ENCODE measurements at places on chromosomes 7 and 10.
A peak's percentile ranks its signal among the peaks of the same experiment; 100 is the strongest.

- no peak overlapping the region for H3K4me3 ChIP-seq
- peaks cover 13% of the 10 kb centered on the region for H3K27me3 ChIP-seq
- H3K27ac ChIP-seq, result no peak overlapping the region
Measured at GRCh38 chr7:102321351-102322201, 34.7 kb downstream of the SPDYE6 start.

DNA sequence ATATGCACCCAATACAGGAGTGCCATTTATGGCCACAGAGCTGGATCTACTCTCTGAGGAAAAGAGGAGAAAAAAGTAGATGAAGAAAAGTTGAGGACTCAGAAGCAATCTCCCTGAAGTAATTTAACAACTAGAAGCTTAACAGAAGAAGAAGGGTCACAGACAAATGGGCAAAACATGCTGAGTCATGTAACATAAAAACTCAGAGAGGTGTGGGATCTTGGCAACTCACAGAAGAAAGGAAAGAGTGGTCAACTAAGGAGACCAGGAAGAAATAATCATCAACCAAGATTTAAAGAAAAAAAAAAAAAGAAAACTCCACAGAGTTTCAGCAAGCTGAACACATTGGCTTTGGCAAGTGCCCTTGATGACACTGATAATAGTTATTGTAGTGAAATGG lies 51.8 kb upstream of the BET1 start:
- H3K36me3 ChIP-seq, result no peaks in the 10 kb centered on the region
- no peaks in the 10 kb centered on the region for H3K4me1 ChIP-seq
- ATAC-seq, result no peak
- H3K4me3 ChIP-seq, result no peak overlapping the region

DNA sequence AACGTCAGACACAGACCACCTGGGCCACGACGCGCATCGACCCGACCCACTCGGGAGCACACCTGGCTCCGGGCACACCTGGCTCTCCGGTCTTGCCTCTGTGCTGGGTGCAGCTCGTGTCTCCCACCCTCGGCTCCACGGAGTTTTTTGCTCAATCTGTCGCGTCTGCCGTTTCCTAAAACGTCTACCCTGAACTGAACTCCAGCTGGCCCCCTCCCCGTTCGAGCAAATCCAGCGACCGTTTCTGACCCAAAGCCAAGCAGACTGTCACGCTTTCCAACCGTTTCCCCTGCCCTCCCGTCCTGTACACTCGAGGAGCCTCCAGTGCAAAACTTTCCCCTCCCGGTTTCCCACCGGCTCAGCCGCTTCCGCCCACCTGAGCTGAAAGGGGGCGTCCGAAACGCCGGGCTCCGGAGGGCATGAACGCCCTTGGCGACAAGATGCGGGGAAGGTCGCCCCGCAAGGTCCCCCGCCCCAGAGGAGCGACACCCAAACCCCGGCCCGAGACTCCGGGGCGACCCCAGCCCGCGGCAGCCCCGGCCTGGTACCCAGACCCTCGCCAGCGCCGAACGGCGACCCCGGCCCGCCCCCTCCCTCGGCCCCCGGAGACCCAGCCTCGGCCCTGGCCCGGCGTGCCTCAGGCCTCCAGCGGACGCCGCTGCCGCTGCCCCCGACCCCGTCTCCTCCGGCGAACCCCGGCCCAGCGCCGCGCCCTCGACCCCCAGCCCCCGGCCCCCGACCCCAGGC lies 557 bp downstream of the CYTH3 start:
- no peaks in the 10 kb centered on the region for H3K36me3 ChIP-seq
- peaks cover 25% of the 10 kb centered on the region for H3K4me1 ChIP-seq
- ATAC-seq, result peak; percentile 10
- peak overlapping the region; percentile 86 for H3K27ac ChIP-seq
- H3K27me3 ChIP-seq, result peaks cover 10% of the 10 kb centered on the region
- H3K4me3 ChIP-seq, result peak overlapping the region; percentile 95

GRCh38 chr7:151722533-151722932 lies 154.4 kb downstream of the PRKAG2 start:
- H3K27me3 ChIP-seq, result no peaks in the 10 kb centered on the region
- no peak for ATAC-seq
- no peak overlapping the region for H3K27ac ChIP-seq

GRCh38 chr10:12541446-12542067 lies 192.2 kb downstream of the CAMK1D start:
- no peaks in the 10 kb centered on the region for H3K36me3 ChIP-seq
- H3K27ac ChIP-seq, result no peak overlapping the region
- H3K4me3 ChIP-seq, result no peak overlapping the region
- H3K27me3 ChIP-seq, result no peaks in the 10 kb centered on the region
- ATAC-seq, result no peak

DNA sequence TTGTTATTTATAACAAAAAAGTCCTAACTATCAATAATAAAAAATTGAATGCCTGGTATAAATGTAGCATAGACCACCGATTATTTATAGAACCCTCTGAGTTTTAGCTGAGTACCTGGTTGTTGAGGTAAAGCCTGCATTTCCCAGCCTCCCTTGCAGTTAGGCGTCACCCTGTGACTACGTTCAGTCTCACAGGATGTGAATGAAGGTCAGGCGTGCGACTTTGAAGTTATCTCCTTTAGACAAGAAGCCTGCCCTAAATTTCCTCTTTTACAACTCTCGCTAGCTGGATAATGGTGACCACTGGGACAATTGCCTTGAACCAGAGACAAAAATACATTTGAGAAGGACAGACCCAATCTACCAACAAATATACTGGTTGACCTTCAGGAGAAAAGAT lies 67.5 kb upstream of the TES start:
- ATAC-seq, result peak; percentile 72
- no peaks in the 10 kb centered on the region for H3K4me1 ChIP-seq
- peaks cover 4% of the 10 kb centered on the region for H3K27me3 ChIP-seq
- H3K4me3 ChIP-seq, result peak overlapping the region; percentile 50
- H3K36me3 ChIP-seq, result no peaks in the 10 kb centered on the region

DNA sequence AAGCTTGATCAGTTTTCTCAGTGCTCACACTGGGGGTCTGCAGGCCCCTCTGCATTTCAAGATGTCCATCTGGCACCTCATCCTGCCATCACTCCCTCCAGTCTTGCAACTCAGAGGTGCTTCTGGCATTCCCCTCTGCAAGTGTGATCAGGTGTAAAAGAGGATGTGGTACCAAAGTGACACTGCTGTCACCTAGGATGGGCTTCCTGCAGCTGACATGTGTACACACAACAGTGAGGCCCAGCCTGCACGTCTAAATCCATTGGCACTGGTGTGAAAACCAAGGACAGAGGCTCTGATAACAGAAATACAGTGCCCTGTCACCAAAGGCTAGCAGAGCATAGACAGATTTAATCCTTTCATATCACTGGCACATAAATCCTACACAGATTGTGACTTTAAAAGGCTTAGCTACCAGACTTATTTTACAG lies 162.5 kb upstream of the CELF2 start:
- H3K4me3 ChIP-seq, result no peak overlapping the region
- ATAC-seq, result no peak
- no peak overlapping the region for H3K27ac ChIP-seq
- no peaks in the 10 kb centered on the region for H3K36me3 ChIP-seq
- H3K4me1 ChIP-seq, result no peaks in the 10 kb centered on the region
- H3K27me3 ChIP-seq, result peaks cover 18% of the 10 kb centered on the region

DNA sequence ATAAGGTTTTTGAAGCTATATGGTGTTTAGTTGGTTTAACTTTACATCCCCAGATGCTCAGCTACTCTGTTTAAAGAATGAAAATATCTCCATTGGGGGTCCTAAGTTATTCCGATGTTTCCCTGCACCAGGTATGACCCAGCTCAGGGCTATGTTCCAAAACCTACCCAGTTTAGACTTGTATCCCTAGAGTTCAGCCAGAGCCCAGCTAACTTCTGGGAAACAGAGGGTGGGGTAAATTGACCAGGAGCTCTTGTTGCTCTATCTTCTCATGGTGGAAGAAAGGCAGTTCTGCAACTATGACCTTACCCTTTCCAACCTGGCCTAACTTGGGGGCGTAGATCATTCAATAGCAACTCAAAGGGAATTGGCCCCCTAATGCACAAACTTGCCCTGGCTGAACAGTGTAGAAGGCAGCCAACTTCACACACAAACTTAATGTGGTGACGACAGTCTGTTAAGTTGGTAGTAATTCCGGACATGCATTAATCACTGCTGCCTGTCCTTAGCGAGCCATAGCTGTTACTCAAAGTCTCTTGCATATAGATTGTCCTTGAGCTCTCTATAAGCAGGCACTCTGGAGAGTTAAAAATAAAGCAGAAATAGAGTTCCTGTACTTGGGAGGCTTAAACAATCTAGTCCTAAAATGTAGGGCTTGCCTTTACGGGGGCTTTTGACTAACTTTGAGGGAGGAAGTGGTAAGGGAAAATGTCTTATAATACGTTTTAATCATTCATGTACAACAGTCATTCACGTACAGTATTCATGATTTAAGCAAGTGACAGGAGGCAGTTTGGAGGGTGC lies 5.3 kb upstream of the ZNRF2 start:
- H3K4me1 ChIP-seq, result peaks cover 4% of the 10 kb centered on the region
- H3K4me3 ChIP-seq, result no peak overlapping the region
- no peaks in the 10 kb centered on the region for H3K36me3 ChIP-seq

GRCh38 chr7:47170516-47170915 lies 411.4 kb downstream of the TNS3 start:
- H3K4me3 ChIP-seq, result no peak overlapping the region
- no peaks in the 10 kb centered on the region for H3K4me1 ChIP-seq
- H3K36me3 ChIP-seq, result no peaks in the 10 kb centered on the region
- H3K27me3 ChIP-seq, result no peaks in the 10 kb centered on the region

DNA sequence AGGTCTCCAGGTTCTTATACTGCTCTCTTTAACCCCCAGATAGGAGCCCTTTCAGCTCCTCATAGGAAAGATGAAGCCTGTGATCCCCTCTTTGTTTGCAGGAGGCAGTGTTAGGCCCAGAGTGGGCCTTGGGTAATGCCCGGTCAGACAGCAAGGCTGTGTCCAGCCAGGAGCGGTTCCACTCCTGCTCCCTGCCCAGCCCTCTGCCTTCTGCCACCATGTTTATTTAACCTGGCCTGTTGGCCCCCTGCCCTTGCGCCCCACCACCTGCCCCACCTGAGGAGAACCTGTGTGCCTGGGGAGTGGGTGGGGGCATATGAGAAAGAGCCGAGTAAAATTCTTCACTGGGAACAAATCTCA lies 24.3 kb downstream of the CDH23 start:
- no peaks in the 10 kb centered on the region for H3K36me3 ChIP-seq
- no peak for ATAC-seq
- no peaks in the 10 kb centered on the region for H3K4me1 ChIP-seq
- H3K27me3 ChIP-seq, result peaks cover 13% of the 10 kb centered on the region
- no peak overlapping the region for H3K27ac ChIP-seq
- no peak overlapping the region for H3K4me3 ChIP-seq

- no peak for ATAC-seq
- no peak overlapping the region for H3K27ac ChIP-seq
- H3K4me3 ChIP-seq, result no peak overlapping the region
- no peaks in the 10 kb centered on the region for H3K4me1 ChIP-seq
- no peaks in the 10 kb centered on the region for H3K36me3 ChIP-seq
Measured at GRCh38 chr7:90621747-90622140, 25.6 kb downstream of the CDK14 start.

GRCh38 chr10:70779088-70779487 lies 6.1 kb downstream of the TBATA start:
- H3K4me1 ChIP-seq, result no peaks in the 10 kb centered on the region
- no peak overlapping the region for H3K4me3 ChIP-seq
- H3K27ac ChIP-seq, result no peak overlapping the region
- no peak for ATAC-seq

DNA sequence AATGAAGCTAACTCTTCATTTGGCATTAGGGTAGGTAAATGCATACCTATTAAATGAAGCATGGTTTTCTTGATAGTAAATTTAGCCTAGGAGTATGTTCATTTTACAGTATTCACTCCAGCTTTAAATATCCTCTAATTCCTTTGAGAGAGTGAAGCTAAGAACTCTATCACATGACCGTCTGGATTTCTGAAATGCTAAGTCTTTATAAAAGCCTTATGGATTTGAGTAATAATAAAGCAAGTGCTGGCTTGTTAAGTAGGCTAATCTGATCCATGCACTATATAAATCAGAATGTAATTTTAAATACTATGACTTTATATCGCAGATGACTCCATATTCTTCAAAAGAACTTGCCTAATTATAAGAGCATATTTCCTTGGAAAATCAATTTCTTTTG lies 64.8 kb downstream of the REEP3 start:
- H3K4me3 ChIP-seq, result no peak overlapping the region
- H3K27me3 ChIP-seq, result no peaks in the 10 kb centered on the region
- no peak overlapping the region for H3K27ac ChIP-seq
- no peaks in the 10 kb centered on the region for H3K4me1 ChIP-seq
- ATAC-seq, result no peak

GRCh38 chr10:93826355-93826754 lies 67.4 kb upstream of the SLC35G1 start:
- no peak for ATAC-seq
- H3K36me3 ChIP-seq, result no peaks in the 10 kb centered on the region
- H3K4me1 ChIP-seq, result no peaks in the 10 kb centered on the region
- no peak overlapping the region for H3K27ac ChIP-seq
- no peak overlapping the region for H3K4me3 ChIP-seq

GRCh38 chr10:16853201-16853600 lies 36.0 kb upstream of the RSU1 start:
- H3K36me3 ChIP-seq, result no peaks in the 10 kb centered on the region
- ATAC-seq, result no peak
- H3K27ac ChIP-seq, result no peak overlapping the region
- H3K4me3 ChIP-seq, result no peak overlapping the region

GRCh38 chr10:59958882-59959281 lies 52.5 kb upstream of the CCDC6 start:
- no peak for ATAC-seq
- H3K4me3 ChIP-seq, result no peak overlapping the region
- H3K36me3 ChIP-seq, result no peaks in the 10 kb centered on the region
- no peaks in the 10 kb centered on the region for H3K4me1 ChIP-seq
- H3K27ac ChIP-seq, result no peak overlapping the region

Data from activated T-helper 17 cell treated with anti-CD3 and anti-CD28 coated beads, Interleukin-2, amount 50 U/mL, for 72 hours (primary cell).